ENCODE measurements at places on chromosomes 11 and 22.

DNA sequence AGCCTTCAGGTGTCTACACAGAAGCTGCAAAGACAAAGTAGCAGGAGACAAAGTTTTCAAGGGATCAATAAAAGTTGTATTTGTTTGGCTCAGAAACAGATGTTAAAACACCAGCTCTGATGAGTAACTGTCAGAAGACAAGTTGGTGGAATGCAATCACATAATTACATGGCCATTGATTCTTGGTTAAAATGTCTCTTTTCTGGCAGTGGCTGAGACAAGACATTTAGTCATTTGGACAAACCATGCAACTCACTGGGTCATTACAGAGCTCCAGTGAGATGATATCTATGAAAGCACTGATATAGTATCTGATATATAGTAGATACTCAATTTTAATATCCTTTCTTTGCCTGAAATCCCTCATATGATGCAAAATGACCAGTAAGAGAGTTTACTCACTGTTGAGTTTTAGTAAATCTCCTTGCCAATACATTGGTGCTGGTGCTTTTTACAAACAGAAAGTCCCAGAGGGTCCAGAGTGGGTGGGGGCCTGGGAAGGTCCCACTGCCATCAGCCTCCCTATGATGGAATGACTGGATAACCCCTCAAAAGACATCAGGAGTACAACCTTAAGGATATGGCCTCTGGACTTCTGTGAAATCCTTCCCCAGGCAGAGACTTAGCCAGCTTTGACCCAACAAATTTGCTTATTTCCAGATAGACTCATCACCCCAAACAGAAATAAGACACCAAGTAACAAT, 95.0 kb downstream of the SLC1A2 start:
- no peak for DNase-seq

DNA sequence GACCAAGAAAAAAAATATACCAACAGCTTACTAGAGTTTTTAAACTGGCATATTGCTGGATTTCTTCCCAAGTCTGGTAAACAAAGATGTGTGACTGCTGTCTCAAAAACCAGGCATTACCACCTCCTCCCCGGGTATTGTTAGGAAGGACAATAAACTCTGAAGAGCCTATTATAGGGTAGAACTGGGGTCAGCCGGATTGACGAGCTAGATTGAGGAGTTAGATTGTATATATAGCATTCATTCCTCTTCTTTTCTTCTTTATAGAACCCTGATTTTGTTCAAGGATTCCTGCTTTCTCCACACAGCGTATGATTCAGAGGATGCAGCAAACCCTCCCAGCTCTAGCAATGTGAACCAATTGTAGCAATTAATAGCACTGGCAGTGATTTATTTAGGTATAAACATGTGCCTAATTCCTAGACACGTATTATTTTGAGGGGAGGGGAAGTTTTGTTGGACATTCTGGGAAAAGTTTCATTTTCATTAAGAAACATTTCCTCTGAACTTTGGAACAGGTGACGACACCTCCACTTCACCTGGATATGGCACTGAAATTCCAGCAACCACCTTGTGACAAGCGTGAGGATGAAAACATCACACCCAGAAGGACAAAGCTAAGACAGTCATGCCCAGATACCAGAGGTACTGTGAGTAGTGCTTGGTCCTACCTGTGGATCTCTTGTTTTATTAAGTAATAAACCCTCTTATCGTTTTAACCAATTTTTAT, 679.4 kb upstream of the KIRREL3 start:
- no peak for DNase-seq

GRCh38 chr11:73498343-73498742, 99.6 kb downstream of the FAM168A start:
- DNase-seq: no peak

DNA sequence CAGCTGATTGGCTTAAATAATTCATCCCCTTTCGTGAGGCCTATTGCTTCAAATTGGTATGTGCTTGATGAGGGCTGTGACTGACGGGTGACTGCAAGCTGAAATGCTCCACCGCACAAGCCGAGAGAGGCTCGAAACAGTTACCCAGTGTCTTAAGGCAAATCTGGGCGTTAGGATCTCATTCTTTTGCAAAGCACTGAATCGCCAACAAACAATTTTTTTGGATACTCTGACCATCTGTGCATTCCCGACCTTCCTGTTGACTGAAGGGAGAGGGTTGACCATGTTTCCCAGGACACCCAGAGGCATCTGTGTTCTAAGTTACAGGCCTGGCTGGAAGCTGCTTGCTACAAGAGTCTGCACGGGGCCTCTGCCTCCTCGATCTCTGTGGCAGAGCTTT, 32.1 kb downstream of the CACNG2 start:
- no peak for DNase-seq

DNA sequence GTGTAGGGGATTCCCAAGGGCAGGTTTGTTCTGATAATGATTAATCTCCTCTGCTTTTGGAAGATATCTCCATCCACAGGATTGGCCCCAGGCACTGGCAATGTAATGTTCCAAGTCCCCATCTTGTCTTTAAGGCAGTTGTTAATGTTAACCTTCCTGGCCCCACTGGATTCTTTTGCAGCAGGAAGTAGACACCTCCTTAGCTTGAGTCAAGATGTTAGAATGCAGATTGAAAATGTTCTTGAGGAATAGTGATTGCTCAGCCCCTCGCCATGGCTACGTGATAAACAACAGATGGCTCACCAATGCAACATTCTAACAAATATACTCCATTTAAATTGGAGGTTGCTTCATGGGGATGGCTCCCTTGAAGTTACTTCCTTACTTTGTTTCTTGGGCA, 7.3 kb downstream of the HEPHL1 start:
- DNase-seq: no peak

DNA sequence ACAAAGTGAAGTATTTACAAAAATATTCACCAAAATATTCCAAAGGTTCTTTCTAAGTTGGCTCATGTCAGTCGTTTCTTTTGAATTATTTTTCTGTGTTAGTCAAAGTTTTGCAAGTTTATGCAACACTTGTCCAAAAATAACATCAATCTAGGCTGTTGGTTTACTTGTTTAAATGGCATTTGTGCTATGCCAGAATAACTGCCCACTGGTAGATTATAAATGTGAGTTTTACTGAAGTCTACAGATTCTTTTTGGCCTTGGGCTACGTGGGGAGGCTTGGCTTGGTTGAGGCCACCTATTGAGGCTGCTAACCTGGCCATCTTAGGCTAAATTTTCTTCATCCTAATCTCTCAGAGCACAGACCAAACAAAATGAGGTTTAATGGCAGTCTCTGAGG, 1091.9 kb upstream of the RAG2 start:
- DNase-seq: no peak

DNA sequence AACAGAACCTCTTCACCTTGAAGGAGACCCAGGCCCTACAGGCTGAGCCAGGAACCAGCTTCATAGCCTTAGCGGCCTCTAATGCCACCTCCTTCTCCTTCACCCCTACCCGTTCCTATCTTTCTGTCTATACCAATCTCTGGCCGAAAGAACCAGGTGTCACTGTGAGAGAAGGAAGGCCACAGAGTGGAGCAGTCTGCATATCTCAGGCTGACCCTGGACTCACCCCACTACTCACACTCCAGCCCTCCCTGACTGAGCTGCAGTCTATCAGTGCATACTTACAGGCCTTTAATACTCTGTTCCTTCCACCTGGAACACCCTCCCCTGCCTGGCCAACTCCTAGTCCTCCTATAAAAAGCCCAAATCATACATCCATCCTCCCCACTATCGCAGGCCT, 32.7 kb downstream of the ARAP1 start:
- no peak for DNase-seq

Data from CD14-positive monocyte (primary cell).